ENCODE measurements at places on chromosomes 13 and 19. TPM values are rescaled to one million over a fixed set of nuclear protein-coding genes. Genes with fewer than 3 reads are reported as not detected.

DNA sequence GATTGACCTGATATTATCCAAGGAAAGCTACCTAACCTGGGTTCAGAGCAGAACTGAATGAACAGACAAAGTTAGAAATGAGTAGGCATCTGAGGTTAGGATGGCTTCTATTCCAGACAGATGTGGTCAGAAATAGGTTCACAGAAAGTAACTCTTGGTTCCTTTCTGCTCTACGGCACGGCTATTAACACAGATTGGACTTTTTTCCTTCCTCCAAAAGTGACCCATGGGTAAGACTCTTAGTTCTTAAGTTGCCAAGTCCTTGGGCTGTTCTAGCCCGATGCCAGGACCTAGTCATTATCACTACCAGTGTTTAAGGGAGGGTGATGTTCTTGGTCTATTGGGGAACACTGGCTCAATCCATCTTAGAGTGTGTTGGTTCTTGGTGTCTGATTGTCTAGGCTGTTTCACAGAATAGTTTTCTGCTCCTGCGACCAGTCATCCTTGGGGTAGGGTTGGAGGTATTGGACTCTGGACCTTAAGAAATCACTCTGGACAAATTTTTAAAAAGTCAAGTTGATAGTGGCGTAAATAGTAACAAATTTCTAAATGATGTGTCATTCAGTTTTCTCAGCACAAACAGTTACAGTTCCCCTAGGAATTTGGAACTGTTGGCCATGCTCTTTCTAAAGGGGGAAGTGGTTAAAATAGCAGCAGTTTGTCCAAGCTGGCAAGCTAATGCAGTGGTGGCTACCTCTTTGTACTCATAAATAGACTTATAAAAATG lies 60.1 kb upstream of the MYCBP2 start:
- DNase-seq = no peak

Gene FAM32A
- 48.2 TPM for total RNA-seq

Gene ZNF813
- 7.4 TPM for total RNA-seq

Gene ZNF77
- 4.3 TPM for total RNA-seq

GRCh38 chr13:93861818-93862217 lies 617.7 kb downstream of the DCT start:
- no peak for DNase-seq

DNA sequence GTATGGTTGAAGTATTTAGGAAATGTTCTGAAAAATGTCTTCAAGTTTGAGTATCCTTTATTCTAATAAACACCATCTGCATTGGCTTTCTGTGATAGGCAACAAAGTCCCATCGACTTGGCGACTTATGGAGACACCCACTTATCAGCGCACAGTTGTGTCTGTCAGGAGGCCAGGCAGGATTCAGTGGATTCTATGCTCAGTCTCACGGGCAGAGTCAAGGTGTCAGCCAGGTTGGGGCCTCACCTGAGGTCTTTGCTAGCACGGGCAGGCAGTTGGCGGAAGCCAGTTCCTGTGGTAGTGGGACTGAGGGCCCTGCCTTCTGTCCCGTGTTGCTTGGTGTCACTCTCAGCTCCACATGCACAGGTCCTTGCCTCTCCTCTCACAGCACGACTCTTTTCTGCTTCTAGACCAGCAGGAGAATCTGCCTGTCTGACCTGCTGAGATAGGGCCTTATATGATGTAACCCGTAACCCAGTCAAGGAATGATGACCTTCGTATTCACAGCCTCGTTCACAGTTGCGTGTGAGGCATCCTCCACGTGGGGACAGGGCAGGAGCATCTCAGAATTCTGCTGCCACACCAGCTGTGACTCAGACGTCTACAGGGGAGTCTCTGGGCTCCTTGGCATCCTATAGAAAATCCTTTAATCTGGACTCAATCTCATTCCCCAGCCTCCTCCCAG lies 10.0 kb downstream of the CUL4A start:
- no peak for DNase-seq

DNA sequence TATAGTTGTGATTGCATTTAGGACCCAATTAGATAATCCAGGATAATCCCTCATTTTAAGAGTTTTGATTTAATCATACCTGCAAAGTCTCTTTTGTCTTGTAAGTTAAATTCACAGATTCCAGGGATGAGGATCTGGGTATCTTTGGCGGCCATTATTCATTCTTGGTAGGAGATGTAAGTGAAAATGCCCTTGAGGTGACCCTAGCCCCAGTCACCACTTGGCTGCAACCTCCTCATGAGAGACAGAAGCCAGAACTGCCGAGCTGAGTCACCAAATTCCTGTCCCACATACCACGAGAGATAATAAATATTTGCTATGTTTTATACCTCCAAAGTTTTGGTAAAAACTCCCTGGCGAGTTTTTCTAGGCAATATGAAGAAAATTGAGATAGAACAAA lies 389.4 kb downstream of the RFC3 start:
- no peak for DNase-seq

Measured in activated CD4-positive, alpha-beta T cell treated with anti-CD3 and anti-CD28 coated beads for 36 hours (primary cell).